ENCODE measurements at places on chromosomes 5 and 9.

DNA sequence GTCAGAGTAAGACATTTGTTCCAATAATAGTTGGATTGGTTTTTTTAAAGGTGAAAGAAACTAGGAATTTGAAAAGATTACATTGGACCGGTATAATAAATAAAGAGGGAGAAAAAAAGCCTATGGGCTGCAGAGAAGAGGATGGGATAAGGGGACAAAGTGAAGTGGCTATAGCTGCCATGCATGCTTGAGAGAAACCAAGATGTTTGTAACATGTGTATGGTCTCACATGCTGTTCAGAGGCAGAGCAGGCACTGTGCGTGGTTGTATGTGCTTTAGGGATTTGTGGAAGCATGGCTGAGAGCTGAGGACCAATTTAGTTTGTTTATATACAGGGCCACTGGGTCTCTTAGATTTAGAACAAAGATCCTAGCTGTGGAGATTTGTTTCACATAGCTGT lies 32.7 kb downstream of the LNPEP start:
- DNase-seq = no peak

DNA sequence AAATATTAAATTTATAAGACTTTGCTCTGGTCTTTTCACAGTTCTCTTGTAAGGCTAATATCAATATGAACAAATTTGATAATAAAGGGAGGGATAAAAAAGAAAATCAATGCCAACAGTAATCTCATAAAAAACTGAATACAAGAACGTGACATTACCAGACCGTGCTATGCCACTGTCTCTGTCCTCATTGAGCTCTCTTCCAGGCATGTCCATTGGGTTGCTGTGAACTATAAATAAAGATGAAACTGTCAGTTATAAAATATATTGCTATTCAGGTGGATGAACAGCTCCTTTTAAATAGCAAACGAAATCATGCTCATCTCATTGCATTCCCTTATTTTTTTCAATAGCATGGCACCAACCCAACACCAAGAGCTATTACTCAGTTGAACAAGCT lies 74.0 kb upstream of the RAPGEF6 start:
- no peak for DNase-seq

- DNase-seq = no peak
Observed at GRCh38 chr5:78543292-78543691, 105.3 kb downstream of the LHFPL2 start.

DNA sequence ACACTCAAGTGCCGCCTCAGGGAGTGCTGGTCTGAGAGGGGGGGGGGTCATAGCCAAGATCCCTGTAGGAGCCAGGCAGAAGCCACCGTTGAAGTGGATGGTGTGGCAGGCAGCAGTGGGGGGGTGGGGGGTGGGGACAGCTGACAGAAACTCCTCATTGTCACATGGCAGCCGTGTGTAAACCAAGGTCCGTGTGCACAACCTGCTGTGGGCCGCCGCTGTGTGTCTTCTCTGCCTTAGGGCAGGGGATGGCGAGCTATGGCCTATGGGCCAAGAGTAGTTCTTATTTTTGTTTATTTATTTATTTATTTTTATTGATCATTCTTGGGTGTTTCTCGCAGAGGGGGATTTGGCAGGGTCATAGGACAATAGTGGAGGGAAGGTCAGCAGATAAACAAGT lies 13.4 kb downstream of the SQSTM1 start:
- DNase-seq = no peak

- DNase-seq = no peak
Observed at GRCh38 chr5:7882926-7883325, 14.0 kb downstream of the MTRR start.

Measured in activated T-helper 1 cell treated with Interleukin-2 at 50 U/mL for 16 hours (primary cell).